ENCODE measurements at places on chromosomes 1 and 21.
A peak's percentile ranks its signal among the peaks of the same experiment; 100 is the strongest.

- no peak for DNase-seq
These were observed 39.2 kb downstream of the NSL1 start for GRCh38 chr1:212752252-212752933.

GRCh38 chr21:32215306-32215685 is 63.6 kb downstream of the MIS18A start:
- DNase-seq: no peak

DNA sequence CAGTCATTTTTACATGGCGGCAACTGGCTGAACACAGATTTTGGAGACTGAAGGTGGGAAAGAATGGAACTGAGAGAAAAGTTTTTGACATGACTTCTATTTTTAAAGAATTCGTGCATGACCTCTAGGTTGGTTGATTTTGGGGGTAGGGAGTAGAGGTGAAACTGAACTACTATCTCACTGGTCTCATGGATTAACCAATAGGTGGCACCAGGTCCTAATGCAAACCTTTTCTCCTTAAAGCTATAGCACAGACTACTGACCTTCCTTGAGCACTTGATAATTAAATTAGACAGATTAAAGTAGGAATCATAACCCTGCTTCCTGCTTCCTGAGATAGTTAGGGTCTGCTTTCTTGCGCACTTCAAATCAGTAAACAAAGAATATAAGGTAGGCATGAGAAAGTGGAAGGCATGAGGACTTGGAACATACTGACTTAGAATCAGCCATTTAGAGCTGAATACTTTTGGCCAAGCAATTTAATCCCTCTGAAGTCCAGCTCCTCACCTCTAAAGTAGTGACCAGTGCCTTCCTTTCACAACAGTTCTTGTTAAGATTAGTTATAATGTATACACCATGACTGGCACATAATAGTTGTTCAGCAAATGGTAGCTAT is 206.0 kb downstream of the CENPF start:
- DNase-seq: no peak

DNA sequence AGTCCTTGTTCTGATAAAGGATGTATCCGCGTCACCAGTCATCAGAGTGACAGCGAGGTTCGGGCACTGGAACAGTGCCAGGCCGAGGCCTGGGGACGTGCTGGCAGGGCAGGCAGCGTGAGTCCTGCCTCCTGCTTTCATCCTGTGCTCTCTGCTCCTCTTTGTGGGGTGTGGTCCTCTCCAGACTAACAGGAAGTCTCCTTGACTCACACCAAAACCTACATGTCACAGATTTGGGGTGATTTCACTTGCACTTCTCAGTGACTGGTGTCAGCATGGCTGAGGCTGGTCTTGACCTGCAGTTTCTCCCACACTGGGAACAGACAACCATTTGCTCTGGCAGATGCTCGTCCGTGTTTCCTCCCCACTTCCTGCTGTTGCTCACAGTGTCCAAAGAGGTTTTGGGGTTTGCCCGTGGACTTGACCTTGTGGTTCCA is 8.8 kb upstream of the NLRP3 start:
- DNase-seq: no peak

- DNase-seq: no peak
These were observed 129.6 kb downstream of the DPYD start for GRCh38 chr1:97791251-97791650.

DNA sequence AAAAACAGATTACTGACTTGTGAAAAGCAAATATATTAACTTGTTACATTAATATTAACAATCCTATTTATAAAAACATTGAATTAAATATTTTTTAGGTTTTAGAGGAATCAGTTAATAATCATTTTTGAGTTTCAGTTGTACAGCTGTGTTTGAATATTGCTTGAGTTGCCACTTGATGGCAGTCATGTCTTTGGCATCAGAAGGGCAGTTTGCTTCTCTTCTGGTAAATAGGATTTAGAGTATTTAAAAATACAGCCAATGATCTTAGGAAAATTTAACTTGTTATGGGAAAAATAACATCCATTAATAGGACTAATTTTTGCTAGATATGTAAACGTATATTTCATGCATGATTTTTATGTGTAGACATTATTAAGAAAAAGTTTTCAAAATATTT is 234.1 kb downstream of the NCAM2 start:
- no peak for DNase-seq

DNA sequence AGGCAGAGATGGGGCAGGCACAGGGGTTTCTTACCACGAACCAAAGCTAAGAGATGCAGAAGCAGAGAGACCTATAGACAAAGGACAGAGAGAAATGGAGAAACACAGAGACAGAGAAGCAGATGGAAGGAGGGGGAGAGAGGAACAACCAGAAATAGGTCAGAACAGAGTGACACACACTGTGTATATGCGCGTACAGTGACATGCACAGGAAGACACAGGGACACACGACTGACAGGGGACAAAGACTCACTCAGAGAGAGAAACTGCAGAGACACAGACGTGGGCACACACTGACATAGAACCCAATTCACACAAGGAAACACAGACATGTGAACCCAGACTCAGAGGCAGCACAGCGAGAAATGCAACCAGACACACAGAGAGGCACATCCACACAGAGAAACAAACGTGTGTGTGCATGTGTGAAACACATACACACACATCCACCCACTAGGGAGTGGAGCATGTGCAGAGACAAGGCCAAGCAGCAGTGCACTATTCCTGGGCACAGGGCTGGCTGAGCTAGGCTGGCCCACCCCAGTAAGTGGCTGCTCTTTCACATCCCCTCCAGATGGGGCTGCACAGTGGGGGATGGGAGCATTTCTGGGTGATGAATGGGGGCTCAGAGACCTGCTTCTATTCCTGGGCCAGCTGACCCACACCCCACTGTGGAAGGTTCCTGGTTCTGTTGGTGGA is 123.4 kb upstream of the CSF3R start:
- DNase-seq: no peak

GRCh38 chr1:205936846-205937586 is 6.2 kb downstream of the SLC26A9 start:
- no peak for DNase-seq

DNA sequence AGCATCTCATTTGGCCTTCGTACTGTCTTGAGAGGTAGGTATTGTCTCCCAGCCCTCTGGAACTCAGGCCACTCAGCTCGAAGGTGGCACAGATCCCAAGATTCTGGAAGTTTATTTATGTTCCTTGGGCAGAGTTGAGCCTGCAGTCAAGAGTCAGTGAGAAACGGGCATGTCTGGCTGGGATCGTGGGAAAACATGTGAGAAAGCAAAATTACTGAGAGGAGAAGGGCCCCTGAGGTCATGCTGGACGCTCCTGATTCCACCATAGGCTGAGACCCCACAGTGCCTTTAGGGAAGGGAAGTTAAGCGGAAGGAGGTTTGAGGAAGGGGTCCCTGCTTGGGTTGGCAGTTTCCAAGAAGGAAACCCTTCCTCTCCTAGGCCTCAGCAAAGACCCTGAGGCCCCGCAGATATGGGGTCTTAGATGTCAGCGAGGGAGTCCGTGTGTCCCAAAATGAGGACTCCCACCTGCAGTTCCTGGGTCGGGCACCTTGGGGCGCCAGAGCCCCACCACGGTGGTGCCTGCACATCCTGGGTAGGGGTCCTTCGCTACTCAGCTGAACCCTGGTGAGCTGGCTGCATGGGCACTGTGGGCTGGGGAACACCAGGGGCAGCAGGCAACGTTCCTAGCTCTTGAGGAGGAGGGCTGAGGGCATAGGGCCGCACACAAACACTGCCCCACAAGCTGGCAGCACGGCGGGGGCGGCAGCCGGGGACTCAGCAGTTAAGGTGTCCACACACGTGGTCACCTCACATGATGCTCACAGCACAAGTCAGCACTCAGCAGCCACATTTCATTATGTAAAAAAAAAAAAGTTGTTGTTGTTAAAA is 12.3 kb upstream of the SEMA4A start:
- DNase-seq: no peak

DNA sequence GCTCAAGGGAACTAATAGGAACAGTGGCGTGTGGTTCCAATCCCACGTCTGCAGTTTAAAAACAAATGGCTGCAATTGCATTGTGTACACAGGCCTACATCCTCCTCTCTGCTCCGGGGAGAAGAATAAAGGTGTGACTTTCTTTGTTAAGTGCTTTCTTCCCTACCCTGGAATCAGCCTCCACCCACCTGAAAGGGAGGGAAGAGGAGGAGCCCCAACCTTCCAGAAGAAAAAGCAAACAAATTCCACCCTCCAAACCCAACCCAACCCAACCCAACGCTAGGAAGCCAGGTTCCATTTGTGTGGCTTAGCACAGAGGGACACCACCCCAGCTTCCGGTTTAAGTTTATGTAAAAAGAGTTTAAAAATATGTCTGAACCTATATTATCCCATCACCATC is 11.8 kb upstream of the BACE2 start:
- no peak for DNase-seq

DNA sequence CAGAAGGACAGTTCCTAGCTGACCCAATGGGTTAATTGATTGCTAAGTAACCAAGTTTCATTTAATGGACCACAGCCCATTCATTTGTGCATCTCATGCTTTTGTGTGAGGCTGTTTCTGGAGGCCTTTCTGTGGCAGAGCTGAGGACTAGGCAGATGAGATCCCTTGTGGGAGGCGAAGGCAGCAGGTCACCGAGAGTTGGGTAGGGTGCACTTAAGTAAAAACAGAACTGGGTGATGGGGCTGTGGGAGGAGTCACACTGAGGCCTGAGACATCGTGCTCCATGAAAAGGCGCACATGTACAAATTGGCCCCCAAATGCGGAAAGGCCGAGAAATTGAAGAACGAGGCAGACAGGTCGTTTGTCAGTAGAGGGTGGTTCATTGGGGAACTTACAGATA is 60.9 kb downstream of the S100B start:
- DNase-seq: no peak

GRCh38 chr1:167861664-167862381 is 52.1 kb downstream of the ADCY10 start:
- DNase-seq: no peak

GRCh38 chr1:67469431-67469830 is 39.2 kb upstream of the SERBP1 start:
- DNase-seq: no peak

GRCh38 chr1:7285856-7286454 is 485.1 kb upstream of the VAMP3 start:
- no peak for DNase-seq

DNA sequence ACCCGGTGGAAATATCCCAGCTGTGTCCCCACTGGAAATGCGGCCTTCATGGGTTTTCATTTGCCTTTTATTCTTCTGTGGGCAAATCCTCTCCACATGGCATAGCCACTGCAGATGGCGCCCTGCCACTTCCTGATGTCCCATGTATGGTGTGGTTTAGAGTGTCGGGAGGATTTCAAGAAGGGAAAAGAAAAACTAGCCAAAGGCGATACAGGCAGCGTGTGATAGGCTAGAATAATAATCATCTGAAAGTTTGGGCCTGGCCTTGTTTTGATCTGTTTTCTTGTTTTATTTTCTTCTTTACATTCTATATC is 123.6 kb downstream of the PEX14 start:
- no peak for DNase-seq

DNA sequence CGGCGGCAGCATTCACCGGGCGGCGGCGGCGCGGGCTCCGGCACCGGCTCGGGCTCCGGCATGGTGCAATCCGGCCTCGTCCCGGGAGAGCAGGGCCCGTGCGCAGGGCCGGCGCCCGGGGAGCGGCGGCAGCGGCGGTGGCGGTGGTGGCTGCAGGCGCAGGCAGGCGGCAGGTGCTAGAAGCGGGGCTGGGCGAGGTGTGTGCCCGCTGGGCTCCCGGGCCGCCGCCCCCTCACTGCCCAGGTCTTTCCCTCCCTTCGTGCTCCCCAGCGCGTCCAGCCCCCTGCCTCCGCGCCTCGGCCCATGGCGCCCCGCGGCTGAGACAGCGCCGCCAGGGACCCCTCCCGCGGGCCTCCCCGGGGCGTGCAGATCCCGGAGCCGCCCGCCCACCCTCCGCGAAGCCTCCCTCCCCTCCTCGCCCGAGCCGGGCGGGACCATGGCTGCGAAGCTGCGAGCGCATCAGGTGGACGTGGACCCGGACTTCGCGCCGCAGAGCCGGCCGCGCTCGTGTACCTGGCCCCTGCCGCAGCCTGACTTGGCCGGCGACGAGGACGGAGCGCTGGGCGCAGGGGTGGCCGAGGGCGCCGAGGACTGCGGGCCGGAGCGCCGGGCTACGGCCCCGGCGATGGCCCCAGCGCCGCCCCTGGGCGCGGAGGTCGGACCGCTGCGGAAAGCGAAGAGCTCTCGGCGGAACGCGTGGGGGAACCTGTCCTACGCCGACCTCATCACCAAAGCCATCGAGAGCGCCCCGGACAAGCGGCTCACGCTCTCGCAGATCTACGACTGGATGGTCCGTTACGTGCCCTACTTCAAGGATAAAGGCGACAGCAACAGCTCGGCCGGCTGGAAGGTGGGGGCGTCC is 492 bp downstream of the FOXO6 start:
- DNase-seq: no peak

DNA sequence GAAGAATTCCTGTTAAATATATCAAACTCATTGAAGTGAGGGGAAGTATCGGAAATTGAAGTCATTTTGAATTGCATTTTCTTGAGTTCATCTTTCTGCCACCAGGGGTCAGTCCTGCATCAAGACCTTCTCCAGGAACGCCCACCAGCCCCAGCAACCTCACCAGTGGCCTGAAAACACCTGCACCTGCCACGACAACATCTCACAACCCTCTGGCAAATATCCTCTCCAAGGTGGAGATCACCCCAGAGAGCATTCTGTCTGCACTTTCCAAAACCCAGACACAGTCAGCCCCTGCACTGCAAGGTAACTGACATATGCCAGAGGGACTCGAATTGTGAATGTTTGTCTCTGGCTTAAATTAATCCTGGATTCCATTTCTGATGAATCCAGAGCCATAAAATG is 22.8 kb upstream of the TARS2 start:
- DNase-seq: peak; percentile 60

All from activated gamma-delta T cell treated with anti-CD3 and anti-CD28 coated beads, Interleukin-2, amount 50 U/mL, for 16 hours (primary cell).